ENCODE measurements at places on chromosomes 4 and X. TPM values are rescaled to one million over a fixed set of nuclear protein-coding genes. Genes with fewer than 3 reads are reported as not detected.

GRCh38 chr4:8194306-8195242 is 4.5 kb upstream of the SH3TC1 start:
- DNase-seq = no peak

DNA sequence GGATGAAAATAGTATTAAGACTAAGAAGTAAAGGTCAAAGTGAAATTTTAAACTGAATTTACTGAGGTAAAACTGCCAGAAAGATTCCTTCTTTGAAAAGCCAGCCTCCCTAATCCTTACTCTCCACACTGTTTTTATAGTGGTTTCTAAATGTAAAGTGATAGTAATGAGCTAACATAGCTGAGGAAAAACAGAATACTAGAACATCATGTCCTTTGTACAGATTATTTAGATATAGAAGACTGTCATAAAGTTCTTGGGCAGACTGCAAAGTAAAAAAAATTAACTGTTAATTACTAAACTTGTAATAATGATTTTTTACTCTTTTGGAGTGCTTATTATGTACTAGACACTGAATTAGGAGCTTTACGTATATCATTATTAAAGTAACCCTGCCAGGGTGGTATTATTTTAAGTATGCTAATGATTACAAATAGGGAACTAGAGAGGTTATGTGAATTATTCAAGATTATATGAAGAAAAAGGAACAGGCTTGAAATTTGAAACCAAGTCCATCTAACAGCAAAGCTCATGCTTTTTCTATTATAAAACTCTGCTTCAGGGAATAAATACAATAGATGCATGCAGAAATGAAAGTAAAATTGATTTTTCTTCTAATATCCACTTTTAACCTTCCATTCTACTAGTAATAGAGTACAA is 150.5 kb downstream of the TBCK start:
- DNase-seq = peak; percentile 33

GRCh38 chr4:46947541-46947940 is 38.5 kb upstream of the COX7B2 start:
- no peak for DNase-seq

DNA sequence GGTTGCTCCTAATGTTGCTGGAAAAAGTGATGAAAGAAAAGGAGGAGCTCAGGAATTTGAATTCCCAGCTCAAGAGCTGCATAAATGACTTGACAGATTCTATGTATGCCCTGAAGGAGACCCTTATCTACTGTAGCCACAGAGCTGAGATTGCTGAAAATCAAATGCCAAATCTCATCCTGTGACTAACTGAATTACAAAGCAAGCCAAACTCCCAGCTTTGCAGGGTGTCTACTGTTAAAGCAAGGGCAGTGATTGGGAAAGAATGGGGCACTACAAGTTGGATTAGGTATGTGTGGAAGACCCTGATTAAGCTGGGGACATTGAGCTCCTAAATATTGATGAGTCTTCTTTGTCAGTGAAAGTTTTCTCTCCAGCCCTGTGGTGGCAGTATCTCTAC is 20.8 kb upstream of the SMIM9 start:
- DNase-seq = no peak

- DNase-seq = no peak
Observed at GRCh38 chrX:141221611-141222010, 20.7 kb downstream of the SPANXC start.

GRCh38 chr4:11548597-11549082 is 119.9 kb upstream of the HS3ST1 start:
- no peak for DNase-seq

The CCDC158 gene
- polyA plus RNA-seq = 0.04 TPM

The CETN2 gene
- 81.8 TPM for polyA plus RNA-seq

The FAM149A gene
- polyA plus RNA-seq = 11.7 TPM

The HS6ST2 gene
- 0.28 TPM for polyA plus RNA-seq

Measured in lung (tissue), 17 donors.